ENCODE measurements at places on chromosomes 6 and 20.

- no peak for DNase-seq
Observed at GRCh38 chr6:89087881-89088280, 7.3 kb downstream of the PNRC1 start.

DNA sequence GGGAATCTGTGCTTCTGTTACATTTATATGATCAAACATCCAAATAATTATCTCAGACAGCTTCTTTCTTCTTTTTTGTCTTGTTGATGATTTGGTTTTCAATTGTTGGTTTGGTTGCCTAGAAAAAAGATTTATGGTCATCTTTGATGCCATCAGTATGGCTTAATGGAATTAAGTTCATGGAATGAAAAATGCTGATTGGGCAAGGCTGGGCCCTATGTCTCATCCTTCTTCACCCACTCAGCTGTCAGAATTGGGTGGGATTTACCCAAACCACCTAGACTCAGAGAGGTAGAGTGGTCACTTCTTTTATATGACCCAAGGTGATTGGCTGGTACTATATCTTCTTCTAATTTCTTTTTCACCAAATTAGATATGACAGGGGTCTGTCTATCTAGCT is 258.3 kb downstream of the DOK5 start:
- no peak for DNase-seq

GRCh38 chr20:49270177-49270576 is 7.7 kb downstream of the ZNFX1 start:
- no peak for DNase-seq

DNA sequence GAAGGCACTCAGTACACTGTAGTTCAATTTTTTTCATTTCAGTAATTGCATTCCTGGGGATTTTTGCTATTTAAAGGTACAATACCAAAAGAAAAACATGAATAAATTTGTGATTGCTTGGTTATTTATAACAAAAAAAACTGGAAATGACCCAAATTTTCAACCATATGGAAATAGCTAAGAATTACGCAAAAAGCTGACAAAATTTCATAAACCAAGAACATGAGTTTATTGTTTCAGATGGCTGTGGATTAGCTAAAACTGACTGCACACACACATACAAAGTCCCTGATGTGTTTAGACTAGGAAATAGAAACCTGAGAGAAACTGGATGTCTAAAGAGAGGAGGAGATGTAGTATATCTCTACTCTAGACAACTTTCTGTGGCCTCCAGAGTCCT is 718.4 kb upstream of the CHD6 start:
- DNase-seq, result no peak

DNA sequence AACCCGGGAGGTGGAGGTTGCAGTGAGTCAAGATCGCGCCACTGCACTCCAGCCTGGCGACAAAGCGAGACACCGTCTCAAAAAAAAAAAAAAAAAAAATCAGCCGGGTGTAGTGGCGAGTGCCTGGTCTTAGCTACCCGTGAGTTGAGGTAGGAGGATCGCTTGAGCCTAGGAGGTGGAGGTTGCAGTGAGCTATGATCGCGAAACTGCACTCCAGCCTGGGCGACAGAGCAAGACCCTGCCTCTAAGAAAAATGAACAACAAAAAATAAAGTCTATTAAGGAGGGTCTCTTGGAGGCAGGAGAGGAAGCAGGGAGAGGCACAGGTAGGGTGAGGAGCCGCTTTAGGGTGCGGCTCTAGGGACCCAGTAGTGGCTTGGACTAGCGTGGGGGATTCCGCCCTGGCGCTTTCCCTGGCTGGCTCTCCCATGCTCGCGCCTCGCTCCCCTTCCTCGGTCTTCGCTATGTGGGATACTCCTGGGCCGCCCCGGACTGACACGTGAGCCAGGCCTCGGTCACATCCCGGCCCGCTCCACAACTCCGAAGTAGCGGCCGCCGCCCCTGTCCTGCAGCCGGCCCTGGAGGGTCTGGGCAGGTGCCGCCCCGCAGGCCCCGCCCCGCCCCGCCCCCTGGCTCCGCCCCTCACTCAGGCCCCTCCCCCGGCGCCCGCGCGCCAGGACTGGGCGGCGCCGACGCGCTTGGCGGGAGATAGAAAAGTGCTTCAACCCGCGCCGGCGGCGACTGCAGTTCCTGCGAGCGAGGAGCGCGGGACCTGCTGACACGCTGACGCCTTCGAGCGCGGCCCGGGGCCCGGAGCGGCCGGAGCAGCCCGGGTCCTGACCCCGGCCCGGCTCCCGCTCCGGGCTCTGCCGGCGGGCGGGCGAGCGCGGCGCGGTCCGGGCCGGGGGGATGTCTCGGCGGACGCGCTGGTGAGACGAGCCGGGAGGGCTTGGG is at the start of gene MYBL2:
MYBL2 (plus strand) TSS at position 739 of the 953 bp plus-strand sequence; CDS start at position 909, 170 bp downstream.
- DNase-seq, result peak; percentile 57

GRCh38 chr6:55069132-55069781 is 105.1 kb upstream of the HCRTR2 start:
- no peak for DNase-seq

GRCh38 chr6:39218868-39219567 is 10.3 kb downstream of the KCNK5 start:
- no peak for DNase-seq

- DNase-seq, result peak; percentile 28
Observed at GRCh38 chr6:152338335-152339125, 298.6 kb downstream of the SYNE1 start.

- DNase-seq, result no peak
Observed at GRCh38 chr6:101608703-101609102, 215.2 kb downstream of the GRIK2 start.

- DNase-seq, result no peak
Observed at GRCh38 chr6:87731818-87732661, 30.0 kb upstream of the AKIRIN2 start.

GRCh38 chr6:152309648-152310047 is 327.5 kb downstream of the SYNE1 start:
- peak; percentile 16 for DNase-seq

DNA sequence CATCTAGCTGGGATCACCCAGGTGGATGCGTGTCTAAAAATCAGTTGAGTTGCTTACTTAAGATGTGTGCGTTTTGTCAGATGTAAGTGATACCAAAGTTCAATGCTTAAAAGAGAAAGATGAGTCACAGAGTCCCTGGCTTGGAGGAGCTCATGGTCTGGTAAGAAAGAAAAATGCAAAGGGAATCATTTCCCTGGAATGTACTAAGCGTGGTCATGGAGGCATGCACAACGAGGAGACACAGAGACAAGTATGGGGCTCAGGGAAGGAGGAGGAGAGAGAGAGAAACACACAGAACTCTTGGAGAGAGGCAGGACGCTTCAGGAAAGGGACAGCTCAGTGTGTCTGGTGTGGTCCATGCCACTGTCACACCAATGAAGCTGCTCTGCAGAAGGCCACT is 186.9 kb upstream of the GMDS start:
- no peak for DNase-seq

DNA sequence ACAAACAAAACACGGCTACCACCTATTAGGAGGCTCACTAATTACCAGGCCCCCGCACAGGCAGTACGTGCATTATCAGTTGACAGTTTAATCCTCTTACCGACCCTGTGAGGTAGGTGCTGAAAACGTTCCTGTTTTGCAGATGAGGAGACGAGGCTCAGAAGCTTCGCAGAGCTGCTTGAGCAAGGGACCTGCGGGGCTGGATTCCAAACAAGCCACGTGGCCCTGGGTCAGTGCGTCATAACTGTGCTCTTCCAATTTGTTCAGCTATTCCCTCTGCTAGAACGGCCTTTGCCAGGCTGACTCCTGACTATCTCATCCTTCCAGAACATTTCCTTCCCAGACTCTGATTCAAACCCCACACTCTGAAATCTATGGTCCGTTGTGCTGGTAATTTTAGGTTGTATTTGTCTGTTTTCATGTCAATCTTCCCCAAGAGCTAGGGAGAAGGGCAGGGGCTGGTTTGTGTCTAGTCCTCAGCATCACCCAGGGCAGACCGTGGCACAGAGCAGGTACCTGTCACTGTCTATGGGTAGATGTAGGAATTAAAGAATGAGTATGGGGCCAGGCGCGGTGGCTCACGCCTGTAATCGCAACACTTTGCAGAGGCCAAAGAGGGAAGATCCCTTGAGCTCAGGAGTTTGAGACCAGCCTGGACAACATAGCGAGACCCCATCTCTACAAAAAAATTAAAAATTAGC is 28.8 kb upstream of the TLDC2 start:
- no peak for DNase-seq

DNA sequence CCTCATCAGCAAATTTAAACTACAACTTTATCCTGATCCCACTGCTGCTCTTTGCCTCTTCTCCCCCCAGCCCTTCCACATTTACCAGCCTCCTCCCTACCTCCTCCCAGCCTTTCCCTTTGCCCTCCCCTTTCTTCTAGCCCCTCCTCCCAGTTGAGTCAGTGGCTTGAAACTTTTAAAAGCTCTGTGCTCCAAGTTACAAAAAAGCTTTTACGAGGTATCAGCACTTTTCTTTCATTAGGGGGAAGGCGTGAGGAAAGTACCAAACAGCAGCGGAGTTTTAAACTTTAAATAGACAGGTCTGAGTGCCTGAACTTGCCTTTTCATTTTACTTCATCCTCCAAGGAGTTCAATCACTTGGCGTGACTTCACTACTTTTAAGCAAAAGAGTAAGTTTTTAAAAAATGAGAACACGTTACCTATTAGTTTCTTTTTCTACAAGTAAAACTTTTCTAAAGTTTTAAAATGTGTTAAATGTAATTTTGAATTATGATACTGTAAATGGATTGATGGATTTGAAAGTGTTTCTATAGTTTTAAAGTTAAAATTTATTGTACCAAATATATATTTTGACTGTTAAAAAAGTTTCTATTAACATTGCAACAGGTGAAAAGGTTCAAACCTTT is at the start of gene GJA1:
GJA1 (plus strand) TSS at position 203 of the 626 bp plus-strand sequence. CDS start 11,202 bp downstream, outside the sequence.
- DNase-seq, result no peak

GRCh38 chr6:80728830-80729229 is 622.4 kb downstream of the BCKDHB start:
- no peak for DNase-seq

- no peak for DNase-seq
Observed at GRCh38 chr6:122222761-122223160, 176.7 kb upstream of the HSF2 start.

DNA sequence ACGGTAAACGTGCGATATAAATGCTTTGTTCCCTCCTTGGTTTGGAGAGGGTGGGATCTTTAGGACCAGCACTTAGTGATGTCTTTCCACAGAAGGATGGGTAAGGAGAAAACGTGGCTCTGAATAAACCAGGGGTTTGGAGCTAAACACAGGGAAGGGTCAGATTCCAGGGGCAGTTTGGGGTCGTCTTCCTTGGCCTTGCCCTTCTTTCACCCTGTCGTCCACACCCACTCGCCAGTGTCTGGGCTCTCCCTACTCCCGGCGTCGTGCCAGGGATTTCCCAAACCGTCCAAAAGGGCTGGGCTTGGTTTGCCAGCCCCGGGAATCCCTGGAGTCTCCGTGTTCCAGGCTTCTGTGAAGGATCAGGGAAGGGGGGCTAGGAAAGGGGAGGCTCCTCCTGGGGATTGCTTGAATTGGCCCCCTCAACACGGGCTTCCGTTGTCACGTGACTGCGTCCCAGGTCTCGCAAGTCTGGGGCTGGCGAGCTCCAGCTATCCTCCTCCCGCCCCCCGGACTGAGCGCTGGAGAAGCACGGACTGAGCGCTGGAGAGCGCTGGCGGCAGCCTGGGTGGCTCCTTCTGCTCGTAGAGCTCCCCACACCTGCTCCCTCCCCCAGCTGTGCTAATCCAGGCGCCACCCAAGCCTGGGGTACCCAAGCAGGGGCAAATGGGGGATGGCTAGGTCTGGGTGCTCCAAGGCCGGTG is 9.4 kb upstream of the ARMC12 start:
- no peak for DNase-seq

DNA sequence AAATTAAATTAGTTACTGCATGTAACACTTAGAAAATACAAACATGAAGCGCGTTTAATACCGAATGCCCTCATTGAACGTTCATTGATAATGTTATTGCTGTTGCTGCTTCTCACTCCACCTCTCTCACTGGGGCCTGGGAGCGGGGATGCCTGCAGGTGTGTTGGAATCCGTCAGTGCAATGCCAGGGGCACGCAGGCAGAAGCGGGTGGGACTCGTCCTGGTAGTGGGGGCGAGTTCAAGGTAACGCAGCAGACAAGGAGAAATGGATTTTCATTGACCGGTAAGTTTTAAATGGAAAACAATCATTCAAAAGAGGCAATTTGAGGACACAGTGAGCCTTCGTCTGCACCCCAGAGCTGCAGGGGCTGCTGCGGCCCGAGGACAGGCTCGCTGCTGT is 71.2 kb upstream of the AFDN start:
- DNase-seq, result no peak

DNA sequence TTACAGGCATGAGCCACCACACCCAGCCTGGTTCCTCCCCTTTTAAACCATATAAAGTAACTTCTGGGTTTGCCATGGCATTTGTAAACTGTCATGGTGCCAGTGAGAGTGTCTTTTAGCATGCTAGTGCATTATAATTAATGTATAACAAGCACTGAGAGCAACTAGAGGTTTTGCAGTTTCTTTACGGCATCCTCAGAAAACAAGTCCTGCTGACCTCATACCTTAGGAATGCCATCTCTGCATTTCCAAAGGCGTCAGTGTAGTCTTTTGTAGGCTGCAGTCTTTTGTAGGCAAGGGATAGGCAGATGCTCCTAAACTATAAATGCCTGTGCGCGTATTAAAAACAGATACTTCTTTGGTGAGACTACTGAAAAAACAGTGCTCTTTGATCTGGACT is 75.0 kb upstream of the EZR start:
- no peak for DNase-seq

- DNase-seq, result no peak
Observed at GRCh38 chr20:40959325-40960092, 69.1 kb upstream of the TOP1 start.

DNA sequence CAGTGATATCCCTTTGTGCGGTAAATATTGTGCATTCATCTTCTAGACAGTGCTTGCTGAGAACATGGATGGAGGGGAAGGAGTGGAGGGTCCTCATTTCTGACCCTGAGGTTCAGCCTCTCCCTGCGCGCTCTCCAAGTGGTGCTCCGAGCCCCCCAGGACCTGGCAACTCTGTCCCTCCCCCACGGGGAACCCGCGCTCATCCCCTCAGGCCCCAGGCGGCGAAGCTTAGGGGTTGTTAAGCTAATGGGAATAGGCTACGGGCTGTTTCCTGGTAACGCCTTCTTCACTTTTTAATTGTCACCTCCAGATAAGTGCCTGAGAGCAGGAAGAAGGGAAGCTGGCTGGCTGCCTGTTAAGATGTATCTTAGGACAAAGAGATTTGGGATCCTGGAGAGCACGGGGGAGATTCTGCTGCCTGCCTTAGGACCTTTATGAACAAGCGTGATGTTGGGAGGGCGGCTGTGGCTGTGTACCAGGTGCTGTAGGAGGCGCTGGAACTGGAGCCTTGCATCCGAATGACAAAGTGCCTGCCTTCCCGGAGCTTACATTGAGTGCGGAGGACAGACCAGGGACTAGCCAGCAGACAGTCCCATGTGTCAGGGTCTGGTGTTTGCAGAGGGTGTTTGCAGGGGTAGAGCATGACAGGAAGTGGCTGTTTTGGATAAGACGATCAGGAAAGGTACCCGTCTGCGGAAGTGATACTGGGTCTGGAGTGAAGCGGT is 11.7 kb downstream of the TSHZ2 start:
- DNase-seq, result no peak

- no peak for DNase-seq
Observed at GRCh38 chr6:122994256-122994655, 1.8 kb upstream of the CLVS2 start.

DNA sequence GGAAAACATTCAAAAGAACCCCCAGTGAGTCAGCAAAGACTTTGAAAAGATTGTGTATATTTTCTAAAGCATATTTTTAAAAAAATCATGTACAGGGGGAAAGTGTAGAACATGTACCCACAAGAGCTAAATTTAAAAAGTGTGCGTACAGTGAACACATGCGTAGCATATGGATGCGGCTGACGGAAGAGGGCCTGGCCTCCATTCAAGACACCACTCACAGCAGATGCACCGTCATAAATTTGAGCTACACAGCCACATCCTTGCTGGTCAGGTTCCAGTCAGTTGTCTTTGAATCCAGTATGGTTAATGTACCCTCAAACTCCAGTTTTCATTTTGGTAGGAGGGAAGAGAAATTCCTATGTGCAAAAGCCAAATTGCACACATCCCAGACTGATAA is 54.3 kb upstream of the SPACA1 start:
- no peak for DNase-seq

Data from activated CD4-positive, CD25-positive, alpha-beta regulatory T cell (primary cell).